G401 (cell line): ENCODE measurements at places on chromosomes 5 and 9. TPM values are rescaled to one million over a fixed set of nuclear protein-coding genes. Genes with fewer than 3 reads are reported as not detected.

TRUB2 gene
- total RNA-seq: 28.2 and 31.8 TPM in 2 replicates

SOHLH1 gene
- not detected in 2 replicates for total RNA-seq

SYNPO gene
- 2.7 and 3.6 TPM in 2 replicates for total RNA-seq

ZNF354B gene
- total RNA-seq: 10.4 and 16.8 TPM in 2 replicates

TRPM3 gene
- not detected in 2 replicates for total RNA-seq

PCDHA8 gene
- total RNA-seq: 0.03 TPM in 1 of 2 replicates, not detected in the other

INSYN2B gene
- not detected in 2 replicates for total RNA-seq

FOXD4L4 gene
- total RNA-seq: 0.12 TPM in 1 of 2 replicates, not detected in the other

PDE4D gene
- total RNA-seq: 4.9 and 5.2 TPM in 2 replicates

DRD1 gene
- not detected in 2 replicates for total RNA-seq

ORM2 gene
- not detected in 2 replicates for total RNA-seq

PCDHB5 gene
- total RNA-seq: not detected in 2 replicates

FCN2 gene
- not detected in 2 replicates for total RNA-seq

BHMT2 gene
- not detected in 2 replicates for total RNA-seq

GZMA gene
- not detected in 2 replicates for total RNA-seq

PDE6A gene
- total RNA-seq: not detected in 2 replicates

PLAC8L1 gene
- not detected in 2 replicates for total RNA-seq

GBA2 gene
- 37.2 and 48.6 TPM in 2 replicates for total RNA-seq

DND1 gene
- total RNA-seq: not detected in 2 replicates

AHRR gene
- total RNA-seq: 0.24 and 2.5 TPM in 2 replicates

TLR4 gene
- total RNA-seq: not detected in 2 replicates

GHR gene
- not detected in 2 replicates for total RNA-seq

MIGA2 gene
- total RNA-seq: 7.8 and 20.5 TPM in 2 replicates

C9orf50 gene
- not detected in 2 replicates for total RNA-seq

PCDHB10 gene
- 0.44 TPM in 1 of 2 replicates, not detected in the other for total RNA-seq

CMYA5 gene
- total RNA-seq: under 0.01 and 0.07 TPM in 2 replicates

PCDHB2 gene
- total RNA-seq: 11.6 and 17.6 TPM in 2 replicates

PCDHB9 gene
- total RNA-seq: 0.18 and 7.3 TPM in 2 replicates

SLC45A2 gene
- total RNA-seq: 0.17 TPM in 1 of 2 replicates, not detected in the other
